A549 treated with ZK216348 at 1 μM for 4 hours (cell line): ENCODE measurements at places on chromosomes 4 and X. TPM values are rescaled to one million over a fixed set of nuclear protein-coding genes. Genes with fewer than 3 reads are reported as not detected.

The PRIMPOL gene
- 5.1 to 9.8 TPM (median 6.1 TPM) in 5 replicates for total RNA-seq

The CCDC120 gene
- total RNA-seq = 2.1 to 4.9 TPM (median 3.8 TPM) in 5 replicates

The C4orf36 gene
- total RNA-seq = 0.51 to 2.0 TPM (median 1.4 TPM) in 5 replicates

The SAT1 gene
- total RNA-seq = 328 to 528 TPM (median 431 TPM) in 5 replicates

The TEX13B gene
- total RNA-seq = not detected in 5 replicates

The HSD17B13 gene
- 0.07 to 0.13 TPM in 2 of 5 replicates, not detected in the others for total RNA-seq

The ADAMTS3 gene
- not detected in 5 replicates for total RNA-seq

The CT45A10 gene
- total RNA-seq = 0.33 TPM in 1 of 5 replicates, not detected in the others

The CXorf49 gene
- total RNA-seq = not detected in 5 replicates

The SPRY1 gene
- total RNA-seq = 2.3 to 3.7 TPM (median 2.8 TPM) in 5 replicates

The ZNF157 gene
- total RNA-seq = 0.06 to 0.15 TPM (median 0.07 TPM) in 3 of 5 replicates, not detected in the others

The FGB gene
- 12.6 to 21.1 TPM (median 18.6 TPM) in 5 replicates for total RNA-seq

The UGT2B11 gene
- total RNA-seq = 0.06 to 0.17 TPM (median 0.09 TPM) in 3 of 5 replicates, not detected in the others

The C4orf50 gene
- not detected in 5 replicates for total RNA-seq

The NIPAL1 gene
- total RNA-seq = 0.23 to 1.7 TPM (median 0.52 TPM) in 5 replicates

The ASB5 gene
- total RNA-seq = 0.21 TPM in 1 of 5 replicates, not detected in the others

The TCEAL3 gene
- 18.6 to 26.2 TPM (median 19.2 TPM) in 5 replicates for total RNA-seq

The NLGN3 gene
- 0.94 to 1.4 TPM (median 1.2 TPM) in 5 replicates for total RNA-seq

The FRAS1 gene
- 1.9 to 3.4 TPM (median 2.9 TPM) in 5 replicates for total RNA-seq

The ARAP2 gene
- total RNA-seq = 0.34 to 1.1 TPM (median 0.65 TPM) in 5 replicates

The PNMA6A gene
- 2.9 to 6.2 TPM (median 4.6 TPM) in 5 replicates for total RNA-seq

The BST1 gene
- total RNA-seq = 16.7 to 22.6 TPM (median 18.2 TPM) in 5 replicates

The STOX2 gene
- 1.5 to 3.9 TPM (median 2.8 TPM) in 5 replicates for total RNA-seq

The NOX1 gene
- total RNA-seq = 0.11 to 0.20 TPM in 2 of 5 replicates, not detected in the others
